ENCODE measurements at places on chromosomes 12 and 14.

- no peak for DNase-seq
Measured at GRCh38 chr12:50102646-50103309, 1.0 kb upstream of the GPD1 start.

DNA sequence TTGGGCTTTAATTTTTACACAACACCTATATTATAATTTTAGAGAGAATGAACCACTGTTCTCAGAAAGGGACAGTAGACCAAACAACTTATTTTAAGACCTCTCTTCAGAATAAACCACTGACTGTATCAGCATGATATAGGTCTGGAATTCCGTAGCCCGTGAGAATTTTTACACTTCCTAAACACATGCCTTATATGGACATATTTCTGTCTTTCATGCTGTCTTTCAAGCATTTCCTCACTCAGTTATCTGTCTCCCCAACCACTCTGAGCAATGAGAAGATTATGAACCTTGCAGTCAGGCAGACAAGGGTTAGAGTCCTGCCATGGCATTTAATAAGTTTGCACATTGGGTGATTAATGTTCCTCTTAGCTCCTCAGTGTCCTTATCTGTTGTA, 17.4 kb upstream of the NEUROD4 start:
- DNase-seq, result no peak

- no peak for DNase-seq
Measured at GRCh38 chr12:5742258-5742657, 202.8 kb downstream of the ANO2 start.

DNA sequence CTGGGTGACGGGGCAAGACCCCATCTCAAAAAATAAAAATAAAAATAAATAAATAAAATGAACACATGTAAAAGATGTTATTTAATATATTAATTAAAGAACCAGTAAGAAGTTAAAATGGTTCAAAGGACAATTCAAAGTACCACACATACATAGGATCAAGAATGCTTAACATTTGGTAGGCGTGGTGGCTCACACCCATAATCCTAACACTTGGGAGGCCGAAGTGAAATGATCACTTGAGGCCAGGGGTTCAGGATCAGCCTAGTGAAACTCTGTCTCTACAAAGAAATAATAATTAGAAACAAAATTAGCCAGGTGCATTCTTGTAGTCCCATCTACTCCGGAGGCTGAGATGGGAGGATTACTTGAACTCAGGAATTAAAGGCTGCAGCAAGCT, 53.3 kb downstream of the SPATS2 start:
- DNase-seq, result no peak

Data from hypothalamus (tissue), 51 donors.